ENCODE measurements at places on chromosomes 16 and 17.

DNA sequence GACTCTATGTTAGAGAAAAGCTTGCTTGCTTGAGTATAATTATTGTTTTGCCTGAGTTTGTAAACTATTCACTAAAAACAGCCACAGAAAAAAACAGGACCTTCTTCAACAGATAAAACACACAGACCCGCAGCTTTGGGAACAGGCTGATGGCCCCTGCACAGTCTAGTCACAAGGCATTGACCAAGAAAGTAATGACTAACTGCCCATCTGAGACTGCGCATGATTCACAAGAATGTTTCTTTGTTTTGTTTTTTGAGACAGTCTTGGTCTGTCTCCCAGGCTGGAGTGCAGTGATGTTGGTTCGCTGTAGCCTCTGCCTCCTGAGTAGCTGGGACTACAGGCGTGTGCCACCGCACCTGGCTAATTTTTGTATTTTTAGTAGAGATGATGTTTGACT, 2.8 kb upstream of the ZKSCAN2 start:
- DNase-seq: no peak

DNA sequence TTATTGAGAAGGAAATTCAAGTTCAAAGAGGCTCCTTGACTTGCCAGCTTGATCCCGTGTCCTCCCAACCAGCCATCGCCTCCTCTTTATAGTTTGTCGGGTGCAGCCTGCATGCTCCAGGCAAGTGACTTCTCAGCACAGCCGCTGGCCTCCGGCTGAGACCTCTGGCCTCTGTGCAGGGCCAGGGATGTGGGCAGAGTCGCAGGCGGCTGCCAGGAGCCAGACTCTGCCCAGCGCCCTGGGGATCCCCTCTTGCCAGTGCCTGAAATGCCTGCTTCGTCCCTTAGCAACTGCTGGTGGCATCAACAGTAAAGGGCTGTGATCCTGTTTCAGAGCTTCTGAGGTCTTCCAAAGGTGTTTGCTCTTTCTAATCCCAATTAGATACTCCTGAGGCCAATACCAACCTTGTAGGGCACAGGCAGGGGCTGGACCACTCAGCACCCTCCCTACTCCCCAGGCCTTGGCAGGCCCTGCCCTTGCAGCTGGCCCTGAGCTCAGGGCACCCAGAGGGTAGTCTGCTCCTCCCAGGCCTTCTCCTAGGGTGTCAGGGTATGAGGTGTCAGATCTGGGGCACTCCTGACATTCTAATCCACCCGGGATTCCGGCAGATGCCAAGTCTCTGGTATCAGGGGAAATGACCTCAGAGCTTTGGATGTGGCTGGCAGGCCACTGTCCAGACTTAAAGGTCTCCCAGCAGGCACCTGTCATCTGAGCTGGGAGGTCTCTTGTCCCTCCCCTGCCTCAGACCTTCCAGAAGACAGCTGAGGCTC, 68.0 kb upstream of the SIAH1 start:
- DNase-seq: no peak

DNA sequence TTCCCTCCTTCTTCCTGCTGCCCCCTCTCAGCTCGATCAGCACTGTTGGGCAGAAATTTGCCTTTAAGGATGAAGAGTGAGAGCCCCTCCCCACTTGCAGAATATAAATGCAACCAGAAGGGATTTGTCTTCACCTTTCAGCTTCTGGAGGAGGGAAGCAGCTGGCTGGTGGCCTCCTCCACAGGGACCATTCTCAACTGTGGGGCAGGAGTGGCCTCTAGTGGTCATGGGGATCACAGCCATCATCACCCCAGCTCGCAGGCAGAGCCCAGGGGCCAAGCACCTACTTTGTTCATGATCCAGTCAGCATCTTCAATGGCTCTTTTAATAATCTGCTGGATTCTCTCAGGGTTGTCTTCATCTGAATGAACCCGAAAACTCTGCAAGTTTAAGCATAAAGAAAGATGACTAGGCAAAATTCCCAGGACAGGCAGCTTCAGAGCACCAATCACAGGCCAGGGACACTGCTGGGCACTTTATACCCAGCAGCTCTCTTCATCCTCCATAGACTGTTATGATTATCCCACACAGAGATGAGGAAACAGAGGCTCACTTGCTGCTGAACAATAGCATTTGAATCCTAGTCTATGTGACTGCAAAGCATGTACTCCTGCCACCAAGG, 13.1 kb downstream of the LYRM9 start:
- DNase-seq: peak; percentile 84

GRCh38 chr16:2284797-2285576, 17.1 kb upstream of the RNPS1 start:
- DNase-seq: no peak

DNA sequence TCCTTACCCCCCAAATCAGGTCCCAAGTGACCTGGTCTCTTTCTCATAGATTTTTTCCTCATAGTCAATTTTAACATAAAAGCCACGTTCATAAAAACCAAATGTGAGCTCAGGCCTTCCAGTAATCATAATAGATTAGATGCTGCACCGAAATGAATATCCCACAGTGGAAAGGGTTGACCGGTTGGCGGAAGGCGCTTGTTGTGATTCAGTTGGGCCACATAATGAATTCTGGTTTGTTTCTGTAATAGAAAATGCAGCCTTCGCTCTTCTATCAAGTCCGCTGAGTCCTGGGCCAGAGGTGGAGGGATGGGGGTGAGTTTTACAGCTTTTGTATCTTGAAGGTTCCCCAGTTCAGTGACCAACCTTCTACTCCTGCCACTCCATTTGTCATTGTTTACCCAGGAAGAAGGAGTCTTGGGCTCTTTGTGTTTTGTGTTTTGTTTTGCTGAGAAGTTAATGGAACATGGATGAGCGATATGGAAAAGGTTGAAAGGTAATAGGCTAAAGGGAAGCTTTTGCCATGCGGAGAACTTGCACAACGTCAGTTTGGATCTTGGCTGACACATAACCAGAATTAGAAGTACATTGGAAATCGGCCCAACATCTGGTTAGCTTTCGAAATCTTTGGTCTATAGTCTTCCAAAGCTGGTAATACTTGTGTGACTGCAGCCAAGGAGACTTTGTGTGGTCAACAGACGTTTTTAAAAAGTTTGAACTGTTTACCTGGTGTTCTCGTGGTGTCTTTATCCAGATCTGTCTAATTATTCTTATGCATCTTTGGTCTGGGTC, 89.5 kb downstream of the CLEC16A start:
- DNase-seq: no peak

Measured in posterior cingulate gyrus (tissue), 11 donors.